ENCODE measurements at places on chromosomes 11 and 22.
A peak's percentile ranks its signal among the peaks of the same experiment; 100 is the strongest.

DNA sequence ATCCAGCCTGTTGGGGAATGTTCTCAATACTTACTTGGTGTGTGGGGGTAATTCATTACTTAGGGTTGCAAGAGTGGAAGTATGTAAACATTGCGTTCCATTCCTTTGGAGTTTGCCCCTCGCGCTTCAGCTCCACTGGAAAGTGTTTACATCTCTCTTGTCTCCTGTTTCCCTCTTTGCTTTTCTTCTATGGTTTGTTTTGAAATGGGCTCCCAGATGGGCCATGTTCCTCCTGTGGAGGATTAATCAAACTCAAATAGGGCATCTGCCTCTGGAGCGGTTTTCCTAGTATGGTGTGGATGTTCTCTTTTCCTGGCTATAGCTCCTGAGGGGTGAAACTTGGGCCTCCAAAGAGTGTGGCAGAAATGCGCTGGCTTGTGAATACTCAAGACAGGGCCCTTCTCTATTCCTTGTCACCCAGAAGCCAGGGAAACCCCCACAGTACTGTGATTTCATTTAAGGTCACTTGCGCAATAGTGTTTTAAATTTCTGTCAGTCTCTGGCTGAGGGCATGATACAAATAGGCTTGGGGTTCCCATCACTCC lies 51.9 kb downstream of the CD44 start:
- no peak for DNase-seq

GRCh38 chr11:96655474-96655873 lies 265.7 kb downstream of the JRKL start:
- DNase-seq, result no peak

DNA sequence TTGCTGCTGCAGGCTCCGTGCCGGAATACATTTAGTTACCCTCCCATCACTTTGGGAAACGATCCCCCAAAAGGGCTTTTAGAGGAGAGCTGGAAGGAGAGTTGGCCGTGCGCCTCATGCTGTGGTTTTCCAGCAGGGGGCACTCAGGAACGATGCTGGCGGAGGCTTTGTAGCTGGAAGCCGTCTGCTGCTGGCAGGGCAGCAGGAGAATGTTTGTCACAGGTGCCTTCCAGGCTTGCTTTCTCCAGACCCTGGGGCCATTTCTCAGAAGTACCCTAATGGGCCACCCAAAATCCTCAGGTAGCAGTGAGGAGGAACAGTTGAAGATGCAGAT lies 30.0 kb upstream of the CABP7 start:
- DNase-seq, result no peak

DNA sequence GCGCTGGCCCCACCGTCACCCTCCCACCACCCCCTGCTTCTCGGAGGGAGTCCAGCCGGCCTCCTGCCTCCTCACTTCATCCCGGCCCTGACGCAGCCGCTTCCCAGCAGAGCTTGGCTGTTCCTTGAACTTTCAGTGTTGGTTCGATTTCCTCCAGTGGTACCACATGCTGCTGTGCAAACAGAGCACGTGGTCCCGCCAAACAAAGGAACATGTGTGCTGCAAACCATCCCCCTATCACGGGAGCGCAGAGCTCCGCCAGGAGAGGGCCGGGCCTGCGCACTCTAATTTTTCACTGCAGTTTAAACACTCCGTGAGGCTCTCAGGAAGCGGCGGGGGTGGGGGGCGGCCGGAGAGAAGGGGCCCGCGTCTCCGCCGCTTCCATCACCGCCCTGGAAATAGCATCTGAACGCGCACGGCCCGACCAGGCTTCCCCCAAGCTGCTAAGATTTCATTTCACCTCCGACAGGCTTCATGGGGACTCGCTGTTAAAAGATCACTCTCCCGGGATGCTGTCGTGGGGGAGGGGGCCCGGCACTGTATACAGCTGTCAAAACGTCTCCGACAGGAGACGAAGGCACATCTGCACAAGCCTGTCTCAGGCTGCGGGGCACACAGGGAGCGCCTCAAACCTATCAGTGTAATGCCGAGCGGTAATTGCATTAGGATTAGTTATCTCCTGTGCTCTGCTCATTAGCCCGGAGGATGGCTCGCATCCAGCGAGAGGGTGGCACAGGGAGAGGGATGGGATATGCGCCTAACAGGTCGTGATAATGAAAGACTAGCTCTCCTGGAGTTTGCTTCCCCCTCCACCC lies 269.9 kb upstream of the SORL1-AS1 start:
- peak; percentile 95 for DNase-seq
